Glomerular endothelial cell (primary cell): ENCODE measurements at places on chromosomes 6 and 20.

GRCh38 chr6:27720607-27721580, 191.3 kb downstream of the OR2B2 start:
- peak; percentile 20 for DNase-seq

GRCh38 chr6:111606620-111607115, 990 bp upstream of the TRAF3IP2 start:
- no peak for DNase-seq

DNA sequence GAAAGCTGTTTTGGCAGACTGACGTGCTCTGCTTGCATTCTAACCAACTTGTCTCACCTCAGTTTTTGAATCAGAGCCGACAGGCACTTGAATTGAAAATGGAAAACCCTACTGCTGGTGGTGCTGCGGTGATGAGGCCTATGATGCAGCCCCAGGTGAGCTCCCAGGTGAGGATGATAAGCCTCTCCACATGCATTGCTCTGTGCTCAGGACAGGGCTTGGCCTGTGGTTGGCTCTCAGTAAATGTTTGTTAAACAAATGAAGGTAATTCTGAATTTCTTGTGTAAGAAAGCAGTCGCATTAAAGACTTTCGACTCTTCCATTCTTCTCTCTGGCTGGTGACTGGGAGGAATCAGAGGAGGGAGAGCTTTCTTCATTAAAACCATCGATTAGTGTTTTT, 136.3 kb downstream of the SULF2 start:
- no peak for DNase-seq

GRCh38 chr6:142934106-142934505, 10.9 kb downstream of the HIVEP2 start:
- no peak for DNase-seq

DNA sequence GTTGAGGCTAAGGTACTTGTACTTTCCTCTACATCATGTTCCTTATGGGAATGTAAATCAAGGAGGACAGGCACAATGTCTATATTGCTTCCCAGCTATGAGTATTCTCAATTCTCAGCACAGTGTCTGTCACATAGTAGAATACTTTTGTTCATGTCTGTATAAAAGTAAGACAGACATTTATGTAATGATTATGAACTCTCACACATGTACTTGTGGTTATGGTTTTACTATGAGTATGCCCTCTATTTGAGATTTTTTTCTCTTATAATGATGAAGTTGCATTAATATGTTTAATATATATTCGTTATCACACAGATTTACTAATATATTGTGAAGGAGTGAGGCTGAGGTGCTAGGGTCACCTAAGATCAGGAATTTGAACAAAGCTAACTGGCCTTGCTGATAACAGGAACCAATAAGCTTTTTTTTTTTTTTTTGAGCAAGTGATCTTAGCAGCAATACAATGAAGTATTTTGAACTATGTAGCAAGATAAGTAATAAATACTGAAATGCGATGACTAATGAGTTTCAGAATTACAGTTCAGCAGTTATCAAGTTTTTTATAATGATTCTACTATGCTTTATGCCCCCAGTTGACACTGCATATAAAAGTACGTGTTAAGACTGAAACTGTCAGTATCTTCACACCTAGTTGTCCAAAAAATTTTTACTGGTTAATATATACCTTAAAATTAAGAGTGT, 623.1 kb downstream of the HTR1B start:
- DNase-seq = no peak

DNA sequence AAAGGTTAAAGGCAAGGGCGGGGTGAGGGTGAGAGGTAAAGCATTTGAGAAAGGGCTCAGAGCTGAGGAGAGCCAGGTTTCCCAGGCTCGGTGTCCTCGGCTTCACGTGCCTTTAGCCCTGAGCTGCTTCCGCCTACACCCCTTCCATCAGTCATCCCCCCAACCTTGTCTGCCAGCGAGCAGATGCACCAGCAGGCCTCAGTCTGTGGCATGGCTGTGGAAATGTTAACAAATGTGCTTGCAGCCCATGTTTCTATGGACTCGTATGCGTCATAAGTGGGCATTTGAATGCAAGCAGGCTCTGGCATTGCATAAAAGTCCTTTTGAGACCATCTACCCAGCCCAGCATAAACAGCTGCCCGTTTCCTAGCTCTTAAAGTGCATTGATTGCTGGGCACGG, 88.8 kb downstream of the SYNJ2 start:
- DNase-seq = no peak

GRCh38 chr6:150263765-150264404, 104.9 kb upstream of the IYD start:
- no peak for DNase-seq

GRCh38 chr6:31558631-31559500, 11.5 kb downstream of the NFKBIL1 start:
- DNase-seq = no peak

DNA sequence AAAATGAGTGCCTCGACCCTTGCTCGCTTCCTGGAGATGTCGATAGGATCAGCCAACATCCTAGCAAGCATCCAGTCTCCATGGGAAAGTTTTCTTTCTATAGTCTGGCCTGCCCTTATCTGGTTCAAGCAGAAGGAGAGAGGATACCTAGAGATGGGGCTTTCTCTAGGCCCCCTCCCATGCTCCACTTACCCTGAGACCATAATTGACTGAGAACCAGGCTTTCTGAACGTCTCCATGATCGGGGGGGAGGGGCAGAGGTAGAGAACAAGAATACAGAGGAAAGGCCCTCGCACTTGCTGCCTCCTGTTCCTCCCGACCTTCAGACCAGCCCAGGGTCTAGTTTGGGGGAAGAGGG, 31.6 kb upstream of the EPB41L1 start:
- no peak for DNase-seq

GRCh38 chr6:14020551-14020950, 95.8 kb downstream of the RNF182 start:
- no peak for DNase-seq

DNA sequence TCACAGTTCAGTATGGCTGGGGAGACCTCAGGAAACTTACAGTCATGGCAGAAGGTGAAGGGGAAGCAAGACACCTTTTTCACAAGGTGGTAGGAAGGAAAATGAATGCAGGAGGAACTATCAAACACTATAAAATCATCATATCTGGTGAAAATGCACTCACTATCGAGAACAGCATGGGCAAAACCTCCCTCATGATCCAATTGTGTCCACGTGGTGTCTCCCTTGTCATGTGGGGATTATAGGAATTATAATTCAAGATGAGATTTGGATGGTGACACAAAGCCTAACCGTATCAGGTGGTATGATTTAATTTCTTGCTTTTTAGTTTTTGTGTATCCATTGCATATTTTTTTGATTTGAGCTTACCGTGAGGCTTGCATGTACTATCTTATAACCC, 133.2 kb upstream of the SYNCRIP start:
- no peak for DNase-seq
